ENCODE measurements at places on chromosomes 2 and 18.

GRCh38 chr2:79711098-79711497 is 198.2 kb downstream of the CTNNA2 start:
- DNase-seq, result no peak

GRCh38 chr2:165469417-165469816 is at the start of gene CSRNP3:
Gene CSRNP3, plus strand, starts transcription at chr2:165469698. Its CDS starts 125,368 bp downstream, at chr2:165595066.
- peak; percentile 44 for DNase-seq

GRCh38 chr18:40371673-40372072 is 1583.4 kb upstream of the PIK3C3 start:
- DNase-seq, result peak; percentile 28

- DNase-seq, result no peak
These were observed 264.8 kb downstream of the C1D start for GRCh38 chr2:67797801-67798540.

DNA sequence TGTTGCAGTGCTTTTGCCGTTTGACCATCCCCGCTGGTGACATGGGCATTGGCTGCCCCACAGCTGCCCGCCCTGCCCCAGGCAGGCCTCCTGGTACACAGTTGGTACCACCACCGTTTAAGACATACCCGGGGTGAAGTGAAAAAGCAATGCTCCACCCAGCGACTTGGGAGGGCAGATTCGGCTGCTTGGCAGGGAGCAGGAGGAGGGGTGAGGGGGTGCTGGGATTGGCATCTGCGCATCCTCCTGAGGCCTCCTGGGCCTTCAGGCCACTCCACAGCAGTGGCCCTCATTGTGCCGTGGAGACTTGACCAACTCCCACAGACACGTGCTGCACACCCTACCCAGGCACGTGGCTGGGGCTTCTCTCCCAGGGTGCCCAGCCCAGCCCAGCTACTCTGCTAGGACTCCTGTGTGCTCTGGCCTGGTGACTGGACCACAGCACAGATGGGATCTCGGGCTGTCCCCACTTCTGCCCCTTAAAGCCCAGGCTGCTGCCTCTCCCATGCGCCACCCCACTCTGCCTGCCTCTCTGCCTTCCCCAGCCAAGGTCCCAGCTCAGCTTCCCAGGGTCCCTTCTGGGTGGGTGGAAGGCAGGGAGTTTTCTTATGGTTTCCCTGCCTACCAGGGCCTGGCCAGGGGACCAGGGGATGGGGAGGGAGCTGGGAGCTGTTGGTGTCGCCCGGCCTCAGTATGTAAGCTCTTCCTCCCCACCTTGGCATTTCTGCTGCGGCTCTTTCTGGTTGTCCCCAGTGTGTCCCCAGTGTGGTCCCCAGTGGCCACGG is 157.0 kb upstream of the HS6ST1 start:
- DNase-seq, result no peak

- DNase-seq, result no peak
These were observed 13.2 kb downstream of the SRSF7 start for GRCh38 chr2:38737925-38738324.

DNA sequence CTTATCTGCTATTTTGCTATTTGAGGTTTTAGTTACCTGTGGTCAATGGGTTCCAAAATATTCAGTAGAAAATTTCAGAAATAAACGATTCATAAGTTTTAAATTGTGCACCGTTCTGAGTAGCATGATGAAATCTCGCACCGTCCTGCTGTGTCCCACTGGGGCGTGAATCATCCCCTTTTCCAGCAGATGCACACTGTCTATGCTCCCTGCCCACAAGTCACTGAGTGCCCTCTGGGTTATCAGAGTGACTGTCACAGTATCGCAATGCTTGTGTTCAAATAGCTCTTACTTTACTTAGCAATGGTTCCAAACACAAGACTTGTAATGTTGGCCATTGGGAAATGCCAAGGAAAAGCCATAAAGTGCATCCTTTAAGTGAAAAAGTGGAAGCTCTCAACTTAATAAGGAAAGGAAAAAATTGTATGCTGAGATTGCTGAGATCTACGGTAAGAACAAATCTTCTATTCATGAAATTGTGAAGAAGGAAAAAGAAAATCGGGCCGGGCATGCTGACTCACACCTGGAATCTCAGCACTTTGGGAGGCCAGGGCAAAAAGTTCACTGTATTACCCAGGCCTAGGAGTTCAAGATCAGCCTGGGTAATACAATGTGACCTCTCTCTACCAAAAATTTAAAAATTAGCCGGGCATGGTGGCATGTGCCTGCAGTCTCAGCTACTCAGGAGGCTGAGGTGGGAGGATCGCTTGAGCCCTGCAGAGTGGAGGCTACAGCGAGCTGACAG is 13.3 kb downstream of the COL4A3 start:
- no peak for DNase-seq

- DNase-seq, result no peak
These were observed 128.8 kb downstream of the MREG start for GRCh38 chr2:215884451-215885087.

GRCh38 chr2:195574312-195574711 is 82.7 kb upstream of the SLC39A10 start:
- DNase-seq, result no peak

GRCh38 chr2:12759248-12759647 is 42.5 kb downstream of the TRIB2 start:
- DNase-seq, result peak; percentile 91

- DNase-seq, result peak; percentile 71
These were observed 26.2 kb upstream of the INSIG2 start for GRCh38 chr2:118062048-118062447.

GRCh38 chr2:19435815-19436214 is 77.4 kb upstream of the OSR1 start:
- peak; percentile 31 for DNase-seq

GRCh38 chr2:40625849-40626248 is 174.0 kb upstream of the SLC8A1 start:
- peak; percentile 62 for DNase-seq

- DNase-seq, result no peak
These were observed 1.7 kb downstream of the CYP1B1 start for GRCh38 chr2:38074058-38074763.

DNA sequence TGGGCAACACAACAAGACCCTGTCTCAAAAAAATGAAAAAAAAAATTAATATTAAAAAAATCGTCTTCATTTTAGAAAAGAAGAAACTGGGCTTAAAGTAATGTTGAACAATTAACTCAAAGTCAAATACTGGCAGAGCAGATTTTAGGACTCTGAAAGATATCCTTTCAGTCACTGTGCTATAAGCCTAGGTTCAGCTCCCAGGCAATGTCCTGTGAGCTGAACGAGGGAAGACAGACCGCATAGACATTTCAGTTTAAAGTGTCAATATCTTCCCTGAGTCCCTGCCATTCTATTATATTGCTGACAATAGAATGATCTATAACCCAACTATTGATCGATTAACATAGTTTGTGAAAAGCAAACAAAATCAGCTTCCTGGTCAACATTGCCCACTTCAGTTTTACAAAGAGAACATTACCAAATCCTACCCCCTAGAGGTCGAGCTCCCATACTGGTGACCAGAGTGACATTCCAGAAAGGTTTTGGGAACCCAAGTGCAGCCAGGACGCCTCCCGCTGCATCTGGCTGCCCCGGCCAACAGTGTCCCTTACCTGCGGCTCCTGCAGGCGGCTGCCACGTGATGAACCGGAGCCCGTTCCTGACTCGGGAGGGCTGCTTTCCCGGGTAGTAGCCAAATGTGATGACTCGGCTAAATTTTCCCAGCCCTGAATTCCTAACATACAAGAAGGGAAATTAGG is 639 bp downstream of the MRO start:
- DNase-seq, result no peak

- no peak for DNase-seq
These were observed 225.5 kb upstream of the TMEM200C start for GRCh38 chr18:6120820-6121279.

DNA sequence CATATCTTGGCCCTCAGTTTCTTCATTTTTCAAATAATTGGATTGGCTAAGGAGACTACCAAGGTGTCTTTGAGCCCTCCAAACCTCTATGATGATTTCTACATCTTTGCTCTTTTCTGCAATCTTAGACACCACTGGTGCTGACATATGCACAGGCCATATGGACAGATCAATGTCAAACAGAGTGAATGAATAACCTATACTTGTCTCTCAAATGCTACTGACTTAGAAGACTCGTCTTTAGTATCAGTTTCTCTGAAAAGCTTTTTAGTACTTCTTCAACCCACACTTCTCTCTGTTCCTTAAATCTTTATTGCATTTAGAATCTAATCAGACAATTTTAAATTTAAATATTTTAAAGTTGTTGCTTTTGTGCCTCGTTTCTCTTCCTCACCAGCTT is 258.2 kb downstream of the LTBP1 start:
- no peak for DNase-seq

DNA sequence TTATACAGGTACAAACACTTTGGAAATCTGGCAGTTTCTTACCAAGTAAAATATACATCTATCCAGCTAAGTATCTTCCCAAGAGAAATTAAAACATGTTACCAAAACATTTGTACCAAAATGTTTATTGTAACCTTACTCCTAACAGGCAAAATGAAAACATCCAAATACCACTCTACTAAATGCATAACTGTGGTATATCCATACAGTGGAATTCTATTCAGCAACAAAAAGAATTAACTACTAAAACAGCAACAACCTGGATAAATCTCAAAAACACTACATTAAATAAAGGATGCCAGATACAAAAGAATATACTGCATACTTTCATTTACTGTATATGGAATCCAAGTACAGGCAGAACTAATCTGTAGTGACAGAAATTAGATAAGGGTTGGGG is 51.1 kb downstream of the TLK1 start:
- DNase-seq, result no peak

DNA sequence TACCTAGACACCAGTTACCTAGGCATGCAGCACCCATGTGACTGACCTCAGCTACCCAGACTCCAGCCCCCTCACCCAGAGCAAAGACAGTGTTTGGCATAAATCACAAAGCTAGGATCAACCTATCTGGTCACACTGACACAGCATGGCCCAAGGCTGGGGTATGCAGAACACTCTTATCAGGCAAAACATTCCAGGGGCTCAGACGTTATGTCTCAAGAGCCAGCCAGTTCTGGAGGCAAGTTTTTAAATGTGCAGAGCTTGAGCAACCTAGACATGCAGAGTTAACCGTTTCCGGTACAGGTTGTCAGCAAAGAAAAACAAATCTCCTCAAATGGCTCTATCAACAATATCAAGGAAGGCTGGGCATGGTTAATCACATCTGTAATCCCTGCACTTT is 92.8 kb downstream of the AP1S3 start:
- no peak for DNase-seq

DNA sequence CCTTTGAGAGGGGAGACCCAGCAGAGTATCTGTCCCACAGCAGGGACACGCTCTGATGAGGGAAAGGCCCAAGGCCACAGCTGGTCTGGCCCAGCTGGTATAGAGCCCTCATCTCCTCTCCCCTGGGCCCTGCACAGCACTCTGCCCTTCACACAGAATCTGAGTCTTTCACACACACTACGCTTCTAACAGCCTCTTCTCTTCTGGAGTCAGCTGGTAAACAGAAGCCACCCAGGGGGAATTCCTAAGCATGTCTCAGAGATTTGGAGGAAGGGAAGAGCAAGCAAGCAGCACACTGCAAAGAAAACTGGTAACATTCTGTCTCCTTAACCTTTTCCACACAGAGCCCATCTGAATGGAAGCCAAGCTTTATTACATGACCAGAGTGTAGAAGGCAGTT is 121.1 kb upstream of the ACAA2 start:
- no peak for DNase-seq

GRCh38 chr2:141384676-141385075 is 746.1 kb downstream of the LRP1B start:
- DNase-seq, result no peak

GRCh38 chr18:74290794-74291471 is 830 bp downstream of the CYB5A start:
- no peak for DNase-seq

DNA sequence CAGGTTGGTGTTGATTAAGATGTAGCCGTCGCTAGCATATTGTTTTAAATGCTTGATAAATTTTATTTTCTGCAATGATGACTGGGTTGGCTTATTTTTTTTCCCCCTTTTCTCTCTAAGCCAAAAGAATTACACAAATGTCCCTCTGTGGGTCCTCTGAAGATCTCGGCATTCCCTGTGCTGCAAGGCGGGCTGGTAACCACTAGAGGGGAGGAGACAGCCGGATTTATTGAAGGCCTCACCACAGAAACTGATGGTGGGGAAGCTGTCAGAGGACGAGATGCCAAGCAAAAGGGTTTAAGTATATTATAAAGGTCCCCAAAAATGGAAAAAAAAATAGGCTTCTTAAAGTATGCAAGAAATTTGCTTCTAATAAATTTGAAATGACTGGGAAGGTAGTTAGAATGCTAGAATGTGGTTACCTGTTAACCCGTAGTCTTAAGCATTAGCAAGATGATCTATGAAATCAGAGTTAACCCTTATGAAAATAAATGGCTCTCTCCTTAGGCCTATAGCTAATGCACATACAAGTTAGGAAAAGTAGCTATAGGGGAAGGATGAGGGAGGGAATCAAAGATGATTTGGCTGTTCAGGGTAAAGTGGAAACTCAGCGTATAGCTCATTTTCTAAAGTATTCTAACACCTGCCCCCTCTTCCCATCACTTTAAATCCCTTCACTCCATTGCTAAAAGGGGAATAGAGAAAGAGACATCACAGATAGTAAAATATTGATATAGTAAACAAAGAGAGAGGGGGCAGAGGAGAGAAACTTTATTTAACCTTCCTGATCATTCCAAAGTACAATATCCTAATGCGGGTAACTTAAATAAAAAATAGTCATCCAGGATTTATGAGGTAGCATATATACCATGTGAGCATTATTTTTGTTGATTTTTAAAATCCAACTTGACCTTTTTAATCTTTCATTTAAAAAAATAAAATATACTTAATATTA is 894.5 kb upstream of the POU3F3 start:
- no peak for DNase-seq

DNA sequence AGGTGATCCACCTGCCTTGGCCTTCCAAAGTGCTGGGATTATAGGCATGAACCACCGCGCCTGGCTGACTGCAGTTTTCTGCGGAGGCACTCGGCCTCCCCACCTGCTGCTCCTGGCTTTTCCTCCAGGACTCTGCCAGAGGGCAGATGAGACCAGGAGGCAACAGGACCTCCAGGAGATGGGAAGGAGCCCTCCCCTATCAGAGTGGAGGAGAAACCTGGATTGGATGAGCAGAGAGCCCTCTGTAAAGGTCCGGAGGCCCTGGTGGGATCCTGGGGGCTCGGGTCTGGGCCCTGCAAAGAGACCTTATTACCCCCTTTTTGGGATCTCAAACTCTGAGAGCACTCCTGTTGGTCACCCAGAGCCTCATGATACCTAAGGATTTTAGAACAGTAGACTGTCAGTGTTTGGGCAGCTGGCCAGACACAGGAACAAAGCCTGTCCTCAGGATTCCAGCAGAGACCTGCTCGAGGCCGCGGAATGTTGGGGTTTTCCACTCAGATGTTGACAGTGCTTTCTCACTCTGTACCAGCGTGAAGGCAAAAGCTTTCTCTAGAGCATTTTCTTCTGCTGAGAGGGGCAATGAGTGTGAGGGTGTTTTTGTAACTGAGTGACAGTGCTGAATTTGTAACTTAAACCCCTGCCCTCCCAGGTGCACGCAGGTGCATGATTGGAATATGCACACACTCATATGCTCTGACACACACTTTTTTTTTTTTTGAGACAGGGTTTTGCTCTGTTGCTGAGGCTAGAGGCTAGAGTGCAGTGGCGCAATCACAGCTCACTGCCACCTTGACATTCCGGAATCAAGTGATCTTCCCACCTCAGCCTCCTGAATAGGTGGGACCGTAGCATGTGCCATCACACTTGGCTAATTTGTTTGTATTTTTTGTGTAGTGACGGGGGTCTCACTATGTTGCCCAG is 48.4 kb downstream of the NPPC start:
- no peak for DNase-seq

- DNase-seq, result no peak
These were observed 64.4 kb downstream of the SP110 start for GRCh38 chr2:230155359-230155758.

Measured in GM04504 (cell line).